ENCODE measurements at places on chromosomes 3 and 15. TPM values are rescaled to one million over a fixed set of nuclear protein-coding genes. Genes with fewer than 3 reads are reported as not detected.

- no peak for DNase-seq
Observed at GRCh38 chr15:52218371-52218770, 27.2 kb upstream of the GNB5 start.

- no peak for DNase-seq
Observed at GRCh38 chr3:59247402-59247841, 197.6 kb upstream of the CFAP20DC start.

DNA sequence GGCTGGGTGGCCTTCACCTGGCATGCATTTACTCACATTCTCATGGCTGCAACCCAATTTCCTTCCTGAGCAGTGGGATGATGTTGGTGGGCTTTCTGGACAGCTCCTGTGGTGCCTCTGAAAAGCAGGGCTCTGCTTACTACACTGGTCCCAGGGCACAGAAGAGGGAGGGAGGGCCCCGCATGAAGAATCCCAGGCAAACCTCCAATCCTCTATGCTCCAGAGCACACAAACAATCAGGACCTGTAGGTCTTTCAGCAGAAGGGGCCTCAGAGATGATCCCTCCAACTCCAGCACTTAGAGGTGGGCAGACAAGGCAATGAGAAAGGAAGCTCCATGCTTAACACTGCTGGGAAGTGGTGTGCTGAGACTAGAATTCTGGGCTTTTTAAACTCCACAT lies 231.7 kb upstream of the ICE2 start:
- no peak for DNase-seq

GRCh38 chr3:71088019-71088708 lies 495.4 kb downstream of the FOXP1 start:
- DNase-seq = no peak

- no peak for DNase-seq
Observed at GRCh38 chr15:40481341-40482074, 10.7 kb downstream of the CHST14 start.

GRCh38 chr3:75296858-75297257 lies 367.3 kb upstream of the FRG2C start:
- DNase-seq = no peak

- DNase-seq = no peak
Observed at GRCh38 chr3:52830535-52831258, at the start of gene ITIH4. Gene ITIH4 (minus strand): TSS chr3:52830672. CDS start chr3:52830642, 30 bp downstream.

CLDN16 gene
- total RNA-seq = 4.8 TPM

LRRC3B gene
- total RNA-seq = not detected

GLDN gene
- not detected for total RNA-seq

MYZAP gene
- 5.1 TPM for total RNA-seq

GRCh38 chr3:187685948-187686347 lies 15.8 kb upstream of the SST start:
- no peak for DNase-seq

ATP6V1A gene
- total RNA-seq = 65.2 TPM

DNA sequence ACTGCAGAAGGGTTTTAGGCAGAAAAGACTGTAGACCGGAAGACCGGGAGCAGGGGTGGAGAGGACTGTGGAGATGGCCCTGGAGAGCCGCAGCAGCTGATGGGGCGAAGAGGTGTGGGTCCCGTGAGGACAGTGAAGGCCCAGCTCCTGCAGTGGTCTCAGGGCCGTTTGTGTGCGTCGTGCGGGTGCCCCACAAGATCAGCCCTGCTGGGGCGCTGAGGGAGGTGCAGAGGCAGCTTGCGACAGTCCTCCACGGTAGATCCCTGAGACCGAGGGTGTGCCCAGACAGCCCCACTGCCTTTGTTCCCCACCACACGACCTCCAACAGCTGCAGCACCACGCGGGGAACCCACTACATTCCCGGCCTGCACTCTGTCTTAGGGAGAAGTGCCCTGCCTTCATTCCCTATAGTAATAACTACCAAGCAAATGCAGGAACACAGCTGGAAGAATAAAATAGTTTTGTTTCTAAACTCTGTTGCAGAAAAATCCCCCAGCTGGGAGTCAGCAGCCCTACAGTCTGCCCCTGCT lies 19.0 kb upstream of the CRABP1 start:
- DNase-seq = no peak

GRCh38 chr3:64048631-64049061 lies 25.4 kb upstream of the PSMD6 start:
- no peak for DNase-seq

GRCh38 chr3:76997733-76998132 lies 42.2 kb upstream of the ROBO2 start:
- DNase-seq = no peak

DUOXA1 gene
- not detected for total RNA-seq

SYNM gene
- total RNA-seq = 9.4 TPM

DNA sequence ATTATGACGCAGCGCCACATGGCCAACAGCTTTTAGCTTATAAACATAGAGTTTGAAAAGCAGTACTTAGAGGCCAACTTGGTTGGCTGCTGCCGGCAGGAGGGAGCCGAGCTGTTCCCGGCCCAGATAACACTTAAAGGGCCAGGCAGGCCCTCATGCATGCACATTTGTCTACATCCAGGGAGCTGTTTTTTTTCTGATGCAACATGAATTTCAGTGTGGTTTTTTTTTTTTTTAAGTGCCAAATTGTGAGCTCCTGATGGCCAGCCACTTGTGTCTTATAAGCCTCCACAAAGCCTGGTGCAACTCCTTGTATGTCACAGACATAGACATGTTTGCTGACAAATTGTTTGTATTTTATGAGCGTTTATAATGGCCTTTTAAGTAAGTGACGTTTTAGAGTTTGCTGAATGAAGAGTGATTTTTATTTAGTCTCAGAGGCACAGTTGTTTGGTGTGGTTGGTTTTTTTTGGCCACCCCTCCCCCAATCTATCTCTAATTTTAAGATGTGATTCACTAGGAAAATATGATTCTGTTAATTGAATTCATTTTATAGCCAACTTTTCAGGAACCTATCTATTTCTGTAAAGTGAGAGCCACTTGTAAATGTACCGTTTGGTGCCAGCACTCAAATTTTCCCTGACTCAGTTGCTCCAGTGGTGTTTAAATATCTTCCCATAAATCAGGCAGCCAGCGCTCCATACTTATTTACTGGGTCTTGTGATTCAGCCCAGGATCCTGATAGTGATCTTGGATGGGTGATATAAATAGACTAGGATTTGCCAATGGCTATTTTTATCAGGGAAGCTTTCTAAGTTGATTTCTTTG lies 134.3 kb downstream of the VGLL4 start:
- peak; percentile 19 for DNase-seq

SAMMSON gene
- total RNA-seq = not detected

GRCh38 chr3:16277471-16277870 lies 12.5 kb downstream of the OXNAD1 start:
- DNase-seq = no peak

DNA sequence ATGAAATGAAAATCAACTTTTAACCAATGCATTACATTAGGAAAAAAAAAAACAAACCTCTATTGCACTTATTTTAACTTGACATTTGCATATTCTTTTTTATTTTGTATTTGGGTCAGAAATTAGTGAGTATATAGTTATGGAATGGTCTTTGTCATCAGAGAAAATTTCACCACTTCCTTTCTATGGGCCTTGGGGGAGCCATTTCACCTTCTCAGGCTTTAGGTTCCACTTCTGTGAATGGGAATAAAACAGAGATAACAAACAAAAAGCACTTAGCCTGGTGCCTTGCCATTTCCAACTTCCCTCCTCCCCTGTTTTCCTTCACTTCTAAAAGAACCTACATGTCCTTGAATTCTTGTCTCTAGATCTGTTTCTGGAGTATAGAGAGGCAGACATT lies 168.0 kb upstream of the STT3B start:
- no peak for DNase-seq

GRCh38 chr15:84856731-84857417 lies 27.6 kb upstream of the SLC28A1 start:
- DNase-seq = no peak

- DNase-seq = no peak
Observed at GRCh38 chr3:47841786-47842349, 38.9 kb downstream of the DHX30 start.

GRCh38 chr3:64225695-64226499 lies 631 bp upstream of the PRICKLE2 start:
- DNase-seq = no peak

FETUB gene
- total RNA-seq = not detected

DNA sequence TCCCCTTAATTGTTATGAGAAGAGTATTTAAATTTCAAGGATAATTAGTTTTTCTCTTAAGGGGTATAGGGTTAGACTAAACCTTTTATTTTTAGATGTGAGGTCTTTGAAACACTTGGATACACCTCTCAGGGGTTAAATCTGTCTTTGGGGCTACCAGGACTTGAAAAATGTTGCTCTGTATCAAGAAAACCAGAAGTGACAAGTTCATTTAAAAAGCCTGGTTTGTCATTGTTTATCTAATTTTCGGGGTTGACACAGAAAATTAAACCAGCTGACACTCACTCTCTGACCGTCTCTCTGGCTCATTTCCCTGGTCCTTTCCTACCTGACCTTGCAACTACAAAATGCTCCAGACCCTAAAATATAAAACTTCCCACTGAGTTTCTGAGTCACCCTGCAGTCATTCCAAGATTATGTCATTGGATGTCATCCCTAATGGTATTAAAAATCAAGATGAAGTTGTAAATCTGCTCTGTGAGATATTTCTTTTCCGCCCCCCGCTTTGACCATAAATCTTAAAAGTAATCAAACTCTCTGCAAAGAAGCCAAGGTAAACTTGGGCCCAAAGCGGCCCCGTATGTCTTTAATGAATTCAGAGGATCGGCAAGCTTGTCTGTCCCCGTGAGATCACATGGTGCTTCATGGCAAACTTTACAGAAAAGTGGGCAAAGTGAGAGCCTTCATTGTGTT lies 32.9 kb upstream of the SKOR1 start:
- DNase-seq = no peak

DNA sequence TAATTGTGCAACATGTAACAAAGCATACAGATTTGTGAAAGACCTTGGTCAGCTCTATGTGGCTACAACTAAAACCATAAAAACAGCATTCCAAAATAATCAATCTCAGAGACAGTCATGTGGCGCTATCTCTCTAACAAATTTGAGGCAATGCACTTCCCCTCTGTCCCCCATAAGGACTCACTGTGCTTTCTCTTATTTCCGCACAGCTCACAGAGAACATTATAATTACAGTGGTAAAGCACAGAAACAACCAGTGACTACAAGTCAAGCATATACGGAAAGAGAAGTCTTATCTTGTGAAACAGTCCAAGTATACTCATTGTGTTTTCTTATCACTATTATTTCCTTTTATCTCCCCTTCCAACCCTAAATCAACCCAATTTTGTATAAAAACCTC lies 64.3 kb downstream of the RYK start:
- no peak for DNase-seq

DNA sequence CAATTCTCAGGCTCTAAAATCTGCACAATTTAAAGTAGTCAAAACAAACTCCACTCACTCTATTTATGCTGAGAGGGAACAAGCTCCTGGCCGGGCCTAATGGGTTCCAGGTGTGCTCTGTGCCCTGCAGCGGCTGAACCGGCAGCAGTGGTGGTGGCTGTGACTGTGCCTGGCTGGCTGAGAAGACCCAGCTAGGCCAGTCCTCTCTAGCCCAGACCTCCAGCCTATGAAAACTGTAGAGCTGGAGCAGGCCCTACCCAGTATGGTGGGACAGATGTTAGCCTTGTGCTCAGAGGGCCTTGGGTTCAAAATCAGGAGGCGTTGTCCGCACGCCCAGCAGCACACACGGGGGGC lies 37.0 kb downstream of the EPHB3 start:
- DNase-seq = no peak

DNA sequence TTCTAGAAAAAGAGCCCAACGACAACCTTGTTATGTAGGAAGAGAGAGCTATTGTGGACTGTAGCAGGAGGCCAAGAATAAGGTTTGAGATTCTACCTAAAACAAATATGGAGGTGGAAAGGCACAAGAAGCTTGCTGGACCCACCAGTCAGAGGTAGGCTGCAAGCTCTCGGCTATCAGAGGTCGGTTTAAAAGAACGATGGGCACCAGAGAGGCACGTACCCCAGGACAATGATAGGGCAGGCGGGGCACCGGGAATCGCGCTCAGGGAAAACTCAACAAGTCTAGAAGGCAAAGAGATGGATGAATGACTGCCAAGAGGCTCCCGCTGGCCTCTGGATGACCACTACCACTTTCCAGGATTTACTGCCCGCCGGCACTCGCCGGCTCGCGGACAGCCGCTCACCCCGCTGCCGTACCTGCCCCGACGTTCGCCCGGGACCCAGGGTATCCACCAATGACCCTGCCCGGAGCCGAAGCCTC lies 1.1 kb downstream of the HDGFL3 start:
- DNase-seq = peak; percentile 24

DNA sequence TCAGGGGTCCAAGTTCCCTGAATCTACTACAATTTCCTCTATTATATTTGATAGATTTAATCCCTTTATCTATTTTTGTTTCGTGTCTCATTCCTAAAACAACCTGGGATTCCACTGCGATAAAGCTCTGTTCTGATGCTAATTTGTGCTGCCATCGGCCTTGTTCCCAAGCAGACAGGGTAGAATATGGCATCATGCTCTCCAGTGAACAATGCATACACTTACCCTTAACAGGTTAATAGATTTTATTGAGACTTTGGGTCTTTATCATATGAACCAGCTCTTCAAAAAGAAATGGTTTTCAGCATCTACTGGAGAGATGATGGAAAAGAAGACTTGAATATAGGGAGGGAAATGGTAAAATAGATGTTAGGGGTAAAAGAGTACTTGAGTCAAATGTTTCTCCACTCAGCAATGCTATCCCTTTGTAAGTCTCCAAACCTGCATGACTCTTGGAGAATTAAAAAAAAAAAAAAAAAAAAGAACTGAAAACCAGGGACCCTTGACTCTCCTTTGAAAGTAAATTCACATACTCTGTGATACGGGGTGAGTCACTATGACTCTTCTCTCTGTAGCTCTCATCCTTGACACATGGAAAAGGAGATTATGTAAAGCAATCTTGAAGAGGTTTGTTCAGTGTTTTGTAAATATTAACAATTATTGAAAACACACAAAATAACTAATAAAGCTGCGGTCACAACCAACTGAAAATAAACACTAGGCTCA lies 268.8 kb downstream of the ZBTB20 start:
- no peak for DNase-seq

GRCh38 chr15:78627348-78627747 lies 6.6 kb upstream of the CHRNA3 start:
- DNase-seq = no peak

GRCh38 chr3:62922326-62922725 lies 47.1 kb upstream of the CADPS start:
- no peak for DNase-seq

DNA sequence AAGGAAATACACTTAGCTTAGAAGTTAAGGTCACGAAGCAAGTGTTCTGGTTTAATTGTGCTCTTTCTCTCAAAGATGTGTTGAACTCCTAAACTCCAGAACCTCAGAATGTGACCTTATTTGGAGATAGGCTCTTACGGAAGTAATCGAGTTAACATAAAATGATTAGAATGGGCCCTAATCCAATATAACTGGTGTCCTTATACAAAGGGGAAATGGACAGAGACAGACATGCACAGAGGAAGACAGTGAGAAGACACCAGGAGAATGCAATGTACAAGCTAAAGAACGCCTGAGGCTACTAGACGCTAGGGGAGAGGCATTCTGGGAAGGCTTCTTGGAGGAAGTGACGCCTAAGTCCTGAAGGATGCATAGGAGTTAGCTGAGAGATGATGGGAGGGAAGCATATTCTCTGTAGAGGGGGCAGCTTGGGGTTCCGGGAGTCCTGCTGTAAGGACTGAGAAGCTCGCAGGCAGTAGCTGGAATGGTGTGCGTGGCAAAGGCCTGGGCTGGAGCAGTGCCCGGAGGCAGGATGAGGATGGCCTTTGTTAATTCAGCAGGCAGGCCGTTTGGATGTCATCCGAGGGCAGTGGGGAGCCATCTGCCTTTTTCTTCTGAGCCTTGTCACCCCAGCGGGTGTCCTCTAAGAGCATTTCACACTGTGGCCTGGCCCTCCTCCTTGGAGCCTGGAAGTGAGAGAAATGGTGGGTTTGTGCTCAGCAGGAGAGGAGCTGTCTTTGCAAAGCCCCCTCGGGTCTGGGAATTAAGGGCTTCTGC lies 513.4 kb downstream of the SHQ1 start:
- no peak for DNase-seq

CCDC39 gene
- not detected for total RNA-seq

Measured in Calu3 (cell line).